ENCODE measurements at places on chromosomes 2 and 18.
A peak's percentile ranks its signal among the peaks of the same experiment; 100 is the strongest.

- DNase-seq, result no peak
- no peaks in the 10 kb centered on the region for H3K36me3 ChIP-seq
- H3K4me3 ChIP-seq, result no peak overlapping the region
- H3K27ac ChIP-seq, result no peak overlapping the region
These were observed 91.9 kb downstream of the TWIST2 start for GRCh38 chr2:238939521-238940403.

- no peaks in the 10 kb centered on the region for H3K36me3 ChIP-seq
- no peak for DNase-seq
- no peaks in the 10 kb centered on the region for H3K27me3 ChIP-seq
These were observed 31.2 kb upstream of the GREB1L start for GRCh38 chr18:21210784-21211183.

DNA sequence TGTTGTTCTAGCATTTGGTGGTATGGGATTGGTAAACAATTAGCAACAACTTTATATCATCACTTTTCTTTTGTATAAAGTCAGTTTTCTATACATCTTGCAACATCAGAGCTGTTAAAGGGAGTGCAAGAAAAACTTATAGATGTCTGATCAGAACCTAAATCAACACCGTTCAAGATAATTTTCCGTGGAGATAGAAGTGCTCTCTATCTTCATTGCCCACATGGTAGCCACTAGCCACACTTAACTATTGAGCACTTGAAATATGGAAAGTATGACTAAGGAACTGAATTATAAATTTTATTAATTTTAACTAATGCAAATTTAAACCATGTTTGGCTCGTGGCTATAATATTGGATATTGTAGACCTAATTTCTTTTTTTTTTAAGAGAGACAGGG, 5.2 kb downstream of the TTC27 start:
- no peaks in the 10 kb centered on the region for H3K27me3 ChIP-seq

DNA sequence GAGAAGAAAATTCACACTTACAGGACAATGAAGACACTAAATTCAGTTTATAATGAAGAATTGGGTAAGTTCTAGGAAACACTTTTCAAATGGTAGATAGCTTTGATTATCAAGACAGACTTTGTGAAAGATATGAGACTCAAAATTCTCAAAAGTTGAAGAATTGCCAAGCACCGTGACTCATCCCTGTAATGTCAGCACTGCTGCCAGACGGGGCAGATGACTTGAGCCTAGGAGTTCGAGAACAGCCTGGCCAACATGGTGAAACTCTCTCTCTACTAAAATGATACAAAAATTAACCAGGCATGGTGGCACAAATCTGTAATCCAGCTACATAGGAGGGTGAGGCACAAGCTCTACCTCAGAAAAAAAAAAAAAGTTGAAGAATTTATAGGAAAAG, 1820.1 kb upstream of the LRRTM1 start:
- H3K27ac ChIP-seq, result no peak overlapping the region
- H3K4me3 ChIP-seq, result no peak overlapping the region
- H3K27me3 ChIP-seq, result no peaks in the 10 kb centered on the region
- DNase-seq, result no peak
- H3K36me3 ChIP-seq, result no peaks in the 10 kb centered on the region

GRCh38 chr2:239222706-239223309, 178.0 kb downstream of the HDAC4 start:
- H3K27me3 ChIP-seq, result no peaks in the 10 kb centered on the region
- H3K27ac ChIP-seq, result peak overlapping the region; percentile 18
- no peaks in the 10 kb centered on the region for H3K36me3 ChIP-seq
- DNase-seq, result no peak
- H3K4me3 ChIP-seq, result no peak overlapping the region

DNA sequence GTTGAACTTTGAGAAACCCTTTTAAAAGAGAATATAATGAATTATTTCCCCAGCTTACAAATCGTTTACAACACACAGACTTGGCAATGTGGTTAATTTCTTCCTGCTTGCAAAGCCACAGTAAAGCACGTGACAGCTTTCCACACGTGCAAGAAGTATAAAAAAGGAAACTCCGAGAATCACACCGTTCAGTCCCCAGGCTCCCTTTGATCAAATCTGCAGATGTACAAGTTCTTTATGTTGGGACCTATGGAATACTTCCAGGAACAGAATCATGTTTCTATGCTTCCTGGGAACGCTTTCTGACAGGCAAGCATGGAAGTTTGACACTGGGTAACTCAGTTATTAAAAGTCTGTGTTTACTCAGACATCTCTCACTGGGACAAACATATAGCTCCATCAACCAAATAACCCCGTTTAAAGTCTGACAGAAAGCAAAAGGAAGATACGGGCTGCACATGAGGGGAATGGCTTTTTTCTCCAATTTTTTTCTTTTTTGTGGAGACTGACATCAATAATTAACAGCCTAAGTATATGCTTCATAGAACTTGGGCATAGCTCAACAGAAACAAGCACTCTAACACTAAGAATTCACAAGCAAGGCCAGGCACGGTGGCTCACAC, 134.8 kb downstream of the EIPR1 start:
- H3K4me3 ChIP-seq, result peak overlapping the region; percentile 12
- DNase-seq, result peak; percentile 63
- no peaks in the 10 kb centered on the region for H3K27me3 ChIP-seq
- no peaks in the 10 kb centered on the region for H3K36me3 ChIP-seq

DNA sequence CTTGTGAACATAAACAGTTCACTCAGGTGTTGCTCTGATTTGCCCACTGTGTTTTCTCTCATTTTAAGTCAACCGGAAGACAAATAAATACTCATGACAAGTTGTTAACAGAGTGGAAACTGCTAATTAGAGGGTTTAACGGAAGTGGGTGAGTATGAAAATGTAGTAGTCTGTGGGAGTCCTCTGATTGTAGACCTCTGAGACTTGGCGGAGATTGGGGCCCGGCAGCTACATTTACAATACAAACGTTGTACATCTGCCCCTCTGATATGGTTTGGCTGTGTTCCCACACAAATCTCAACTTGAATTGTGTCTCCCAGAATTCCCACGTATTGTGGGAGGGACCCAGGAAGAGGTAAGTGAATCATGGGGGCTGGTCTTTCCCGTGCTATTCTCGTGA, 107.3 kb upstream of the FAM98A start:
- H3K36me3 ChIP-seq, result no peaks in the 10 kb centered on the region
- H3K27ac ChIP-seq, result no peak overlapping the region
- H3K4me1 ChIP-seq, result no peaks in the 10 kb centered on the region

DNA sequence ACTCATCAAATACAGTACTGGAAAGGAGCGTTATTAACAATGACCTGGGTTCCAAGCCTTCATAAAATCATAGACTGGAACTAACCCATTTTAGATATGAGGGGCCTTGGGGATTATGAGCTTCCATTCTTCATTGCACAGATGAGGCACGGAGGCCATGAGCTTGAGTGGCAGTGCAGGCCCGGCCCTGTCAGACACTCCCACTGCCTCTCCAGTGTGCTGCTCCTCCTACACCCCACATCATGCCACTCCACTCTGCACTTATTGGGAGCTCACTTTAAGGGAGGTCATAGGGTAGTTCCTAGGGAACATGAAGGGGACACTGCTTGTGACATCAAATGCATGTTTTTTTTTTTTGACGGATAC, 77.9 kb downstream of the TSN start:
- H3K4me3 ChIP-seq, result no peak overlapping the region
- no peak for DNase-seq
- no peaks in the 10 kb centered on the region for H3K4me1 ChIP-seq
- no peaks in the 10 kb centered on the region for H3K27me3 ChIP-seq

- no peak overlapping the region for H3K4me3 ChIP-seq
- no peak for DNase-seq
- H3K27me3 ChIP-seq, result no peaks in the 10 kb centered on the region
- no peaks in the 10 kb centered on the region for H3K4me1 ChIP-seq
- no peaks in the 10 kb centered on the region for H3K36me3 ChIP-seq
- no peak overlapping the region for H3K27ac ChIP-seq
These were observed 21.2 kb downstream of the GRB14 start for GRCh38 chr2:164599954-164600589.

GRCh38 chr2:30444273-30444672, 2.8 kb upstream of the LCLAT1 start:
- H3K27me3 ChIP-seq, result no peaks in the 10 kb centered on the region
- no peak for DNase-seq
- peaks cover 10% of the 10 kb centered on the region for H3K4me1 ChIP-seq
- H3K27ac ChIP-seq, result no peak overlapping the region

DNA sequence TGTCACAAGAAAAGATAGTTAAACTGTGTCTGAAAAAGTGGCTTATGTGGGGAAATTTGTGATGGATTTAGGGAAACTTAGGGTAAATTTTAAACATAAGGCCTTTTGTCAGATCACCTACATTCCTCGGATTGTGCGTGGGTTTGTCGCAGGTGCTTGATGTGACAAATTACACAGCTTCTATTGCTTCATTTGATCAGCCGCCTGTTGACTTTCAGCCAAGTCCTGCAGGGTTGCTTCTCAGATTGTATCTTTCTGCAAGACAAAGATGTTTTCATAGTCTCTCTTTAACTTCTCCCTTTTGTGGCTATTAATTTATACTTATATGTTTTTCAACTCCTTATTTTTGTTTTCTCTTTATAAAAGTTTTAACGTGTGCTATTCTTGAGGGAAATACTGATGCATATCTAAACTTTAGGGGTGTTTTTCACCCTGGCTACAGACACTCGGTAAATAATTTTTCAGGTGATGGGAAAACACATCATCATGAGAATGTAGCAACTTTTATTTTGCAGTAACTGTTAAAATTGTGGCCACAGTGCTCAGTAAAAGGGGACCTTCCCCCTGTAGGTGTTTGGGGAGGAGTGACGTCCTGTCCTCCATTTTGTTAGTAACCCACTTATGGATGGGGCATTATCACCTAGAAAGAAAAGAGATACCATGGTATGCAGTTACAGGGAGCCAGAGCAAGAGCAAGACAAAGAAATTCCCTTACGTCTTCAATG, 31.4 kb downstream of the GALM start:
- no peaks in the 10 kb centered on the region for H3K27me3 ChIP-seq
- DNase-seq, result no peak
- no peak overlapping the region for H3K27ac ChIP-seq
- no peak overlapping the region for H3K4me3 ChIP-seq
- no peaks in the 10 kb centered on the region for H3K36me3 ChIP-seq

- H3K4me3 ChIP-seq, result no peak overlapping the region
- DNase-seq, result no peak
- H3K4me1 ChIP-seq, result no peaks in the 10 kb centered on the region
- no peaks in the 10 kb centered on the region for H3K27me3 ChIP-seq
- H3K36me3 ChIP-seq, result peaks cover 72% of the 10 kb centered on the region
- H3K27ac ChIP-seq, result no peak overlapping the region
These were observed 18.6 kb upstream of the SCRN3 start for GRCh38 chr2:174376967-174377366.

DNA sequence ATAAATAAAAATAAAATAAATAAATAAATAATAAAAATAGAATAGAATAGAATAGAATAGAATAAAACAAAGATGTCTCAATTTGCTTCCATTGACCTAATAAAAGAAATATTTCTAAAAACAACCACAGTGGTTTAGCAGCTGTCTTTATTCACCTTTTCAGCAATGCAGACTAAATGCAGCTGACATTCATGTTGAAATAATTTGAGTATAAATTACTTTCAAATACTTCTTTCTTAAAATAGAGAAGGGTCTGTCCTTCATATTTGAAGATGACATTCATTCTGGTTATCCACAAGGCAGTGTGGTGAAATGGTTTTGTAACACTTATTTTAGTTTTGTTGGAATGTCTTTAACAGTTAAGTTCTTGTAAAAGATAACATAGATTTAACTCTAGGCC, 469.4 kb downstream of the IRS1 start:
- H3K27me3 ChIP-seq, result no peaks in the 10 kb centered on the region
- no peak overlapping the region for H3K27ac ChIP-seq
- H3K4me1 ChIP-seq, result no peaks in the 10 kb centered on the region
- H3K4me3 ChIP-seq, result no peak overlapping the region

DNA sequence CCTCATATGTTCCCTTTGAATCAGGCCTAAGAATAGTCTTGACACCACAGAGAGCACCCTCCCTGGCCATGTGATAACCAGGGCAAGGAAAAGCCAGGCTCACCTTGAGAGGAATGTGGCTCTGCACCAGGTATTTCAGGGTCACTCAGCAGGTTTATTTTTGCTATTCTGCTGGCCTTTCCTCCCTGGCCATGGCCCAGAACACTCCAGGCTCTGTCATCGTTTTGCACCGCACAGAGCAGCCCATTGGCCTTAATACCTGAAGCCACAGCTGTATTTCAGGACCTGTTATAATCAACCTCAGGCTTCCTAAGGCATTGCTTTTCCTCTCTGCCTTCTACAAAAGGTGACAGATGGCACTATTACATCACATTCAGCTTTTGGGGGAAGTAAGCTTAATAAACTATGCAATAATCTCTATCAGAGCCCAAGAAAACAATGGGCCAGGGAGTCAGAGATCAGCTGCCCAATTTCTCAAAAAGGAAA, 668.3 kb downstream of the IRS1 start:
- no peak for DNase-seq
- H3K4me1 ChIP-seq, result no peaks in the 10 kb centered on the region
- H3K27ac ChIP-seq, result no peak overlapping the region
- no peaks in the 10 kb centered on the region for H3K27me3 ChIP-seq
- H3K36me3 ChIP-seq, result no peaks in the 10 kb centered on the region

GRCh38 chr2:55163274-55163721, 68.8 kb downstream of the CLHC1 start:
- H3K27me3 ChIP-seq, result no peaks in the 10 kb centered on the region
- H3K27ac ChIP-seq, result no peak overlapping the region
- H3K36me3 ChIP-seq, result no peaks in the 10 kb centered on the region

- peaks cover 11% of the 10 kb centered on the region for H3K36me3 ChIP-seq
- H3K27ac ChIP-seq, result peak overlapping the region; percentile 89
- H3K27me3 ChIP-seq, result no peaks in the 10 kb centered on the region
These were observed 3.7 kb upstream of the TUBA4B start for GRCh38 chr2:219249203-219249980.

- no peak for DNase-seq
- H3K4me3 ChIP-seq, result no peak overlapping the region
- H3K36me3 ChIP-seq, result no peaks in the 10 kb centered on the region
- H3K4me1 ChIP-seq, result no peaks in the 10 kb centered on the region
- H3K27ac ChIP-seq, result no peak overlapping the region
These were observed 21.2 kb upstream of the ODC1 start for GRCh38 chr2:10469301-10469700.

DNA sequence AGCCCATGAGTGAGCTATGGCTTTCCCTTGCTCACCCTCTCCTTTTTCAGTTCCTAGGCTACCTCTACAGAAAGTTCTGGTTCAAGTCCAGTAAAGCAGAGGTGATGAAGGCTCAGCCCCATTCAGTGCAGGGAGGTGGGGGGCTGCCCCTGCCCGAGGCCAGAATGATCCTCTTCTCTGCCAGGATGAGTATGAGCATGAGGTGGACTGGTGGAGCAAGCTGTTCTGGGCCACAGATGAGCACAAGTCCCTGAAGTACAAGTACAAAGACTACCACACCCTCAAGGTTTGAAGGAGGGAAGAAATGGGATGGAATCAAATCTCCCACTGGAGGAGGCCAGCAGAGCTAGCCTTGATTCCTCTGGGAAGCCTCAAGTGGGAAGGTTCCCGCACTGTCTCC, 42.4 kb downstream of the LMAN2L start:
- no peak overlapping the region for H3K4me3 ChIP-seq
- H3K27me3 ChIP-seq, result no peaks in the 10 kb centered on the region
- DNase-seq, result no peak
- H3K27ac ChIP-seq, result no peak overlapping the region
- H3K36me3 ChIP-seq, result no peaks in the 10 kb centered on the region

- peak overlapping the region; percentile 77 for H3K4me3 ChIP-seq
- peak; percentile 29 for DNase-seq
- H3K27ac ChIP-seq, result peak overlapping the region; percentile 80
- no peaks in the 10 kb centered on the region for H3K27me3 ChIP-seq
- peaks cover 31% of the 10 kb centered on the region for H3K4me1 ChIP-seq
These were observed 1.0 kb downstream of the UBR3 start for GRCh38 chr2:169828141-169828811.

GRCh38 chr18:79584491-79585394, 94.9 kb upstream of the CTDP1 start:
- H3K4me3 ChIP-seq, result no peak overlapping the region
- H3K36me3 ChIP-seq, result no peaks in the 10 kb centered on the region
- no peaks in the 10 kb centered on the region for H3K27me3 ChIP-seq
- no peak for DNase-seq

All from naive thymus-derived CD4-positive, alpha-beta T cell (primary cell).